H4 (cell line): ENCODE measurements at places on chromosomes 16 and 17.

- no peak for DNase-seq
Observed at GRCh38 chr16:55778757-55779156, 54.1 kb downstream of the CES1 start.

GRCh38 chr16:67449336-67449735, 18.4 kb downstream of the HSD11B2 start:
- no peak for DNase-seq

DNA sequence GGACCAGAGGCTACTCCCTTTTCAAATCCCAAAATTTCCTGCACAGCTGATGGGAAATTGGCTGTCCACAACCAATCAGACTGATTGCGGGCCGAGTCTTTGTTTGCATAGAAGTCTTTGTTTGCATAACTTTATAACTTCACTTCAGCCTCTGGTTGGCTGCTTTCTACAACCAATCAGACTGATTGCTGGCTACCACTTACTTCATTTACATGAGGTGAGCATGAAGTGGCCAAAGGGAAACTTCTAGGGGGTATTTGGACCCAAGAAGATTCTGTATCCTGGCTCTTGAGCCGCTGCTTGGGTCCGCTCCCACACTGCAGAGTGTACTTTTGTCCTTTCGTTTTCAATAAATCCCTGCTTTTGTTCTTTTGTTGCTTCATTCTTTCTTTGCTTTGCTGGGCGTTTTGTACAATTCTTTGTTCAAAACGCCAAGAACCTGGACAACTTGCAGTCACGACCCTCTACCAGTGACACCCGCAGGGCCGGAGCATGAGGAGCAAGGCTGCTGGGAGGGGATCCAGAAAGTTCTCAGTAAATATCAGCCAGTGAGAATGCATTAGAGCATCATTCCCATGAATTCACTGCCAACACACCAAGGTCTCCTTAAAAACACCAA, 67.5 kb downstream of the IQCK start:
- DNase-seq = no peak

- DNase-seq = no peak
Observed at GRCh38 chr17:5210091-5210490, 18.4 kb upstream of the ZNF594 start.

DNA sequence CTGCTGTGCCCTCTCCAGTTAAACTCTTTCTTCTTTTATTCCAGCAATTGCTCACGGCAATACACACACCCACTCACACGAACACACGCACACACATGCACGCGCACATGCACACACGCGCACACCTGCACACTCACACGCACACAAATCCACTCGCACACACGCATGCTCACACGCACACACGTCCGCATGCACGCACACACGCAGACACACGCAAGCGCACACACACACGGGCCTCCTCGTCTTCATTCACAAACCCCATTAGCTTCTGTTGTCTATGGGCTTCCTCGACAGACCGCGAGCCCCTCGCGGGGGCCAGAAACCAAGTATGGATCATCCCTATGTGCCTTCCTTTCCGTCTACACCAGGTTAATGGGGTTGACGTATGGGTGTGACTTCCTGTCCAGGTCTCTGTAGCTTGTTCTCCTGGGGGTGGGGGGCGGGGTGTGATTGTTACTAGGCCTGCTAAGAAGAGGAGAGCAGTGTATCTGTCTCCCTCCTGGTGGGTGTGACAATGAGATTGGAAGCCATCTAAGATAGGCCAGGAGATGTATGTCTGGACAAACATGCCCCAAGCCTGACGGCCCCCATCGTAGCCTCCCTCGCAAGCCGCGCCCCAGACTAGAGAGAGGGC, 670 bp upstream of the CTF1 start:
- no peak for DNase-seq

- DNase-seq = no peak
Observed at GRCh38 chr17:19558946-19559345, 25.3 kb downstream of the SLC47A1 start.

DNA sequence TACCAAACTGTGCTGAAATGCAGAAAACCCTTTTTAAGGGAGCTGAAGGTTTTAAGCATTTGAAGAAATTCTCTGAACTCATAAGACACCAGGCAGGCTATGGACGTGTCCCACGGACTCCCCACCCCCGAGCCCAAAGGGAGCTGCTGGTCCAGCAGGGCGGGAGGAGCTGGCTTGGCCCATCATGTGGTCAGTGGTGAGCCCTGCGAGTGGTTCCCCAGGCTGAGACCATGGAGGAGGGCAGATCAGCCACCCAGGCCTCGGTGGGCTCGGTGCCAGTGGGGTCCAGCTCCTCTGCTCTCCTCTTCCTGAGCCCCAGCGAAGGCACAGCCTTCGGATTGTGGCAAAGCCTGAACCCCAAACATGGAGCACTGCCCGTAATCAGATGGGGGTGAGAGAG, 27.0 kb downstream of the LGALS3BP start:
- no peak for DNase-seq

DNA sequence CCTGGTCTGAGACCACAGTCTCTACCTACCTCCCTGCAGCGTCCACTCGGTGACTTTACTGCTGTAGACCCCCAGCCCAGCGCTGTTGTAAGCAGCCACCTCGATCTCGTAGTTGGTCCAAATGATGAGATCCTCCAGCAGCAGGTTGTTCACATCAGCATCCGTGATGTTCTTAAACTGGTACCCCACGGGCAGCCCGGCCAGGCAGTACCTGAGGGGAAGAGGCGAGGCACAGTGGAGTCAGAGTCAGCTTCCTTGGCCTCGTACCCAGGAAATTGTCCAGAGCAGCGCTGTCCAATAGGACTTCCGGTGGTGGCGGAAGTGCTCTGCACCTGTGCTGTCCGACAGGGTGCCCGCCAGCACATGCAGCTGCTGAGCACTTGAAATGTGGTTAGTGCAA, 104.0 kb upstream of the CDC42EP4 start:
- no peak for DNase-seq
